ENCODE measurements at places on chromosomes 11 and 22. TPM values are rescaled to one million over a fixed set of nuclear protein-coding genes. Genes with fewer than 3 reads are reported as not detected.

DNA sequence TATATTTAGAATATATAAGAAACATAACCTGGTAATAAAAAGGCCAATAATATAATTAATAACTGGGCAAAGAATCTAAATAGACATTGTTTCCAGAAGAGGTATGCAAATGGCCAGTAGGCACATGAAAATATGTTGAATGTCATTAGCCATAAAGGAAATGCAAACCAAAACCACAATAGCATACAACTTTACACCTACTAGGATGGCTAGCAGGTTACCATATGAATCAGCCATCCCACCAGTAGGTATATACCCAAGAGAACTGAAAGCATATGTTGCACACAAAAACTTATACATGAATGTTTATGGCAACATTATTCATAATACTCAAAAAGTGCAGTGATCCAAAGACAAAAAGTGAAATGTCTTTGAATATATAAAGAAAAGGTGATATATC lies 2.7 kb upstream of the OR2D2 start:
- no peak for DNase-seq

DNA sequence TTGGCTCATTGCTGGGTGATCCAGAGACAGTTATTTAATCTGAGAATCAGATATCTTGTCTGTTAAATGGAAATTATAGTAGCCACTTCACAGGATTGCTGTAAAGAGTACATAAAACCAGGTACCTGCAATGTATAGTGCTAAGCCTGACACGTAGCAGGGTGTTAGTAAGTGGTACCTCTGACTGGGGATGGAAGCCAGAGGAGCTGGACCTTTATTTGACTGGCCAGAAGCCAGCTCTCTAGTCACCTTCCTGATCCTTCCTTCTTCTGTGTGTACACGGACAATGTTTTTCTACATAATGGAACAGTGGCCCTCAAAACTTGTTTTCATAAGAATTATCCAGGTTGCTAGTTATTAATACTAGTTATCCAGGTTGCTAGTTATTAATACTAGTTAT lies 25.5 kb upstream of the EHF start:
- DNase-seq, result no peak

DNA sequence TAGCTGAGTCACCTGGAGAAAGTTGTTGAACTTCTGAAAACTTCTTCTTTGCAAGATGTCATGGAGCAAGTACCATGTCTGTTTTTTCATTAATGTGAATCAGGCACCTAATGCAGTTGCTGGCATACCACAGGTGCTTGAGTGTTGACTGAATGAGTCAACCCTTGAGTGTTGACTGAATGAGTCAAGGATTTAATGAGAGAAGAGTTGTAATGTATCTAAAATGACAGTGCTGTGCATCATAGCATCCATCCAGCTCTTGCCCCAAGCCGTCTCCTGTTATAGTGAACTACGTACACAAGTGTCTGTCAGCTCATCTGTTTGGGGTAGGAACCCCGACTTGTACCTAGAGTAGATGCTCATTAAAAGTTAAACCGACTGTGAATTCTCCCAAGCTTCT lies 93.1 kb downstream of the CWC15 start:
- no peak for DNase-seq

- DNase-seq, result no peak
Measured at GRCh38 chr22:27985323-27986275, 66.5 kb upstream of the PITPNB start.

GRCh38 chr22:49934891-49935557 lies 16.6 kb downstream of the CRELD2 start:
- peak; percentile 86 for DNase-seq

DNA sequence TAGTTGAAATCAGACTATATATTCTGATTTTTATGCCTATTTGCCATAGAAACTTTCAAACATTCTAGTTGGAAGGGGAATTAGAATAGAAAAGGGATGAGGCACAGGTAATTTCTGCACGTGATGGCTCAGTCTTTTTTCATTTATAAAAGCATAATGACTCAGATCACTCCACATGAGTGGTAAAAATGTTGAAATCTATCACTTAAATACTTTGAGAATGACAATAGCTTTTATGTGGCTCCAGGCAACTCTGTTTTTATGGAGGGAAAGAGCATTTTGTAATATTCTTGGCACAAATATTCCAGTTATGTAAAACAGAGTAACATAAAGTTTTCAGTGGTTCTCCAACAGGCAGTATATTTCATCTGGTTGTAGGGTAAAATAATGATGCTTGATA lies 5.9 kb upstream of the MMP3 start:
- no peak for DNase-seq

DNA sequence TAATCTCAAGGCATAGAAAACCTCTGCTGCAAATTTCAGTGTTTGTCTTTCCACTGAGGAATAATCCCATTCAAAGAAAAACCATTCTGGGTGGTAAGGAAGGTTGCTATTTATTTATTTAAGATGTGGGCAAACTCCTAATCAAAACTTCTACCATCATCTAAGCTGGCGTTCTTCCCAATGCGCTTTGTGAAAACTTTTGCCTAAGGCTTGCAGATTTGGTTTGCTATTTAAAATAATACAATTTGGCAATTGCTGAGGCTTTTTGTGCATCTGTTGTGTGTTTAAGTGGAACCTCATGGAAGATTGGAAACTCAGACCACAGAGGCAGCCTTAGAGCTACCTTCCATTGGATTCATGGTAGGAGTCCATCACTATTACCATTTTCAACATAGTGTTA lies 309.0 kb downstream of the BLID start:
- no peak for DNase-seq

GRCh38 chr11:70661761-70662501 lies 263.6 kb downstream of the CTTN start:
- no peak for DNase-seq

DNA sequence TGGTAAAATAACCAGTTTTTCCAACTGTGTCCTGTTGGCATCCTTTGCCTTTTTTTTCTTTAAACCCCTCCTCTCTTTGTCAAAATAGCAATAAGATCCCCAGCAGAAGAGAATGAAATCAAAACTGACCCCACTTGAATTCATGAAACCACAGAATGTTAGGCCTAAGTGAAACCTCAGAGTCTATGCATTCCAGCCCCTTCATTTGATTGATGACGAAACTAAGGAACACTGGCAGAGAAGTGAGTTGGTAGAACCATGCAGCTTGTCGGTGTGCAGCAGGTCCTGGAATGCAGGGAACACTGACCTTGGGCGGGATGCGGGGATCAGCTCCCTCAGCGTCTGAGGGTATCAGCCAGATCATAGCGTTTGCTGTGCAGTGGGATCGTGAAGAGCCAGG lies 57.5 kb downstream of the GRK3 start:
- peak; percentile 55 for DNase-seq

GRCh38 chr22:32909581-32910428 lies 108.3 kb downstream of the TIMP3 start:
- DNase-seq, result no peak

DNA sequence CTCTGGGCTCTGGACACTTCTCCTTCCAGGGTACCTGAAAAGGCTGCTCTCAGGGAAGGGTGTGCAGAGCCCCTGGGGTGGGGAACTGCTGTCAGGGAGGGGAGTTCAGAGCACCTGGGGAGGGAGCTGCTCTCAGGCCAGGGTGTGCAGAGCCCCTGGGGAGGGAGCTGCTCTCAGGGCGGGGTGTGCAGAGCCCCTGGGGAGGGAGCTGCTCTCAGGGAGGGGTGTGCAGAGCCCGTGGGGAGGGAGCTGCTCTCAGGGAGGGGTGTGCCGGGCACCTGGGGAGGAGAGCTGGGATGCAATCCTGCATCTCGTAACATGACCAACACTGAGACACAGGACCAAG lies 764.2 kb downstream of the BRD1 start:
- no peak for DNase-seq

The PDGFD gene
- total RNA-seq, result 14.3 TPM

The NPTXR gene
- total RNA-seq, result 0.08 TPM

The OSM gene
- not detected for total RNA-seq

The SVIP gene
- total RNA-seq, result 20.2 TPM

The ACO2 gene
- 51.8 TPM for total RNA-seq

The TIGD3 gene
- total RNA-seq, result 0.53 TPM

The BACE1 gene
- total RNA-seq, result 2.3 TPM

The MS4A3 gene
- not detected for total RNA-seq

The RAG2 gene
- 0.10 TPM for total RNA-seq
